ENCODE measurements at places on chromosomes 13 and 19.

GRCh38 chr13:76472916-76473315, 413.3 kb downstream of the KCTD12 start:
- DNase-seq = no peak

DNA sequence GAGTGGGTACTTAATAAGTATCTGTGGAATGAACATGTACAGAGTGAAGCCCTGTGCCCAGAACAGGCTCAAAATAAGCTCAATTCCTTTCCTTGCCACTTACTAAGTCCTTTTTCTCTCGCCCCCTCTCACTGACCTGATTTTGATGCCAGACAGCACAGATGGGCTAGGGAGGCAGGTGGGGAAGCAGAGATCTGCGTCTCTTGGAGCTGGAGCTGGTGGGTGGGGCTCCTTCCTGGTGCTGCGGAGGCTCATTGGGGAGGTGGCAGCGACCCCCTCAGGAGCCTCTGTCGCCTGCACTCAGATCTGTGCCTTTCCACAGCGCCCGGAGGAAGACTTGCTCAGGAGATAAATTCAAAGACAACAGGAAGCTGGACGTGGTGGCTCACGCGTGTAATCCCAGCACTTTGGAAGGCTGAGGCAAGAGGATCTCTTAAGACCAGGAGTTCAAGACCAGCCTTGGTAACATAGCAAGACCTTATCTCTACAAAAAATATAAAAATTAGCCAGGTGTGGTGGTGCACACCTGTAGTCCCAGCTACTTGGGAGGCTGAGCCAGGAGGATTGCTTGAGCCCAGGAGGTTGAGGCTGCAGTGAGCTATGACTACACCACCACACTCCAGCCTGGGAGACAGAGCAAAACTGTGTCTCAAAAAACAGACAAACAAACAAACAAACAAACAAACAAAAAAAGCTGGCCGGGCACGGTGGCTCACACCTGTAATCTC, 14.6 kb downstream of the AKT2 start:
- no peak for DNase-seq

DNA sequence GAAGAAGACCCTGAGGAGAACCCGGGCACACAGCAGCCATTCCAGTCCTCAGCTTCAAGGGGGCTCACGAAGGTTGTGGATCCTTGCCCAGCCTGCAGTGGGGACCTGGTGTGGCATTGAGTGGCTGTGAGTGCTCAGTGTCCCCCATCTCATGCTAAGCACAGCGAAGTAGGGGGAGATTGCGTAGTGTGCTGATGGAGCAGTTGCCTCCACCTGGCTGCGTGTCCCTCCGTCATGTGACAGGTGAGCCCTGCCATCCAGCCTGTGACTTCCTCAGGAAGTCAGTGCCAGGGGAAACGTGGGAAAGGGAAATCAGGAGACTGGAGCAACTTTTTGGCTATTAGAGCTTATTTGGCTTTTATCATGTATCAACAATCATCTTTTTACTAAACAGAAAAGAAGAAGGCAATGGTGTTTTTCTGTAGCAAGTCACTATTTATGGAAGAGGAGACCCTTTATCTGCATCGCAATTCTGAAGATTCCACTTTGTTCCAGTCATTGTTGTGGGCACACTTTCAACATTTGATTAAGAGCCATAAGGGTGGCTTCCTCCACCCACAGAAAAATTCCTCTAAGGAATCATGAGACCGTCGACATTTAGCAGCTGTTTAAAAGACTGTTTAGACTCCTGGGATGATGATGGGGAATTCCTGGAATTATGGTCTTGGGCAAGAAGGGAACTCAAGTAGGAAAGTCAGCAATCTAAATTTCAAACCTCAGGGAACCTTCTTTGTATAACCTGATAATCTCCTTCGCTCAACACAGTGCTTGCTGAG, 126.8 kb upstream of the SPATA13 start:
- no peak for DNase-seq

DNA sequence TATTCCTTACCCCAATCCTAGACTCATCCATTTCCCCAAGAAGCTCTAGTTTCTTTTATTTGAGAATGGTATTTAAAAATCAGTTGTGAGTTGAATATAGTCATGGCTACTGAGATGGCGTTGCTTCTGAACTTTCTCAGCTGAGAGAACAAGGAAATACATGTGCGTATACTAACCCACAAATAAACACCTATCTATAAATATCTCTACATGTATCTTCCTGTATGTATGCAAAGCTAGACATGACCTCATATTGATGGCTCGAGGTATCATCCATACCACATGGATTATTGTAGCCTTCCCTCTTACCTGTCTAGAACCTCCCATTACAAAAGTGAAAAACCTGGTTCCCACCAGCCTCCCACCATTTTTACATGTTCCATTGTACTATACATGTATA, 141.0 kb downstream of the UFM1 start:
- no peak for DNase-seq

DNA sequence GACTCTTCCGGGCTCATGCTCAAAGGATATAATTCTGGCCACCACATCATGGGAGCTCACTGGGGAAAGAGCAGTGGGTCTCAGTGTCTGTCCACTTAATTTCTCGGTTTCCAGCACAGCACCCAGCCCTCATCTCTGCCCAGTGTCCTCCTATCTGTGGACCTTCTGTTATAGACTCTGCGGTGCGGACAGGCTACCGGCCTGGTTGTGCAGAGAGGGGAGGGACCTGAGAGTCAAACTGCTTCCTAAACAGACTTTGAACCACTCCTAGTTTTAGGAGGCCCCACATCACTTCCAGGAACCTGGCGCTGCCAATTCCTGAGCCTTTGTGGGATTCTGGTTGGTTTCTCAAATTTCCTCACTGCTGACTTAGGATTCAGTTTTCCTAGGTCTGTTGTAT, 59.8 kb upstream of the MED4 start:
- no peak for DNase-seq

DNA sequence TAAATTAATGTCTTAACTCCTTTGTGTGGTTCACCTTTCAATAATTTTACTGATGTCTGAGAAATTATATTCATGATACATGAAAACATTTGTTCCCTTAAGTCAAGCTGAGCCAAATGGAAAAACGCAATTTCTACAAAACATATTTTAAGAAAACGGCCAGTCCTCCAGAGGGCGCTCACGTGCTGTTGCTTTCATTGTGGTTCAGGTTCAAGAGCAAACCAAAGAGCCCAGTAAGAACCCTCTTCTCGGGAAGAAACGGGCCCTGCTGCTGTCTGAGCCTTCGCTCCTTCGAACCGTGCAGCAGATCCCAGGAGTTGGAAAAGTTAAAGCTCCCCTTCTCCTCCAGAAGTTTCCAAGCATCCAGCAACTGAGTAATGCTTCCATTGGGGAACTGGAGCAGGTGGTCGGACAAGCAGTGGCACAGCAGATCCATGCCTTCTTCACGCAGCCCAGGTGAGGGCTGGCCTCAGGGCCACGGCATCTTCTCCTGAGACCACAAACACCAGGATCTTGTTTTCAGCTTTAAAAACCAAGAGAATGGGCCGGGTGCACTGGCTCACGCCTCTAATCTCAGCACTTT, 4.3 kb downstream of the FAAP24 start:
- DNase-seq = peak; percentile 55

- no peak for DNase-seq
Measured at GRCh38 chr13:106336668-106337067, 198.8 kb downstream of the EFNB2 start.

DNA sequence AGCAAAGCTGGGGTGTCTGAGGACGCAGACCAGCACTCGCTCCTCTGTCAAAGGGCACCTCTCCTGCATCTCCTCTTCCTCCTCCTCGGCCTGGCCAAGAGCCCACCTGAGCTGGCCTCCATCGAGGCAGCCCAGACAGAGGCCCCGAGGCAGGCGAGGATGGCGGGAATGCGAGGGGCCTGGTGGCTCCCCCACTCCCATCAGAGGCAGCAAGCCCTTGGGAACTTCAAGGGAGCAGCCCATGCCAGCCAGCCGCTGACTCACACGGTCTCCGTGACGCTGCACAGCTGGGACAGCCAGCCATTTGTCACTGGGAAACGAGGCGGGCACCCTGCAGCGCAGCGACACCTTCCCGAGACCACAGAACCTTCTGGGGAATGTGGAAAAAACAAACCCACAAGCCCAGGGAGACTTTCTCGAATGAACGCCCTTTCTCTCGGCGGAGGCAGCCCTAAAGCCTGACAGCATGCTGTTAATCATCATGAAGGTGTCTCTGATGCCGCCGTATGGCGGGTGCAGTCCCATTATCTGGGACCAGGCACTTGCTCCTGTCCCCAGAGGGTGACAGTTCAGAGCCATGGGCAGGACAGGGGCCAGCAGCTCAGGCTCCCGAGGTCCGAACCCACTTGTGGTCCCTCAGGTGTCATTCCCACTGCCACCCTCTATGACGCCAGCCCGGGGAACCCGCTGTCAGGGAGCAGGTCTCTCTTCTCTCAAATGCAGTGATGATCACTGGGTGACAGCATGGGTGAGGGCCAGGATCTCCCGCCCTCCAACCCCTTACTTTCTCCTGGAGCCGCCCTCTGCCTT, 53.0 kb downstream of the PEPD start:
- no peak for DNase-seq

GRCh38 chr19:19740755-19741154, 7.8 kb upstream of the ZNF14 start:
- DNase-seq = no peak

DNA sequence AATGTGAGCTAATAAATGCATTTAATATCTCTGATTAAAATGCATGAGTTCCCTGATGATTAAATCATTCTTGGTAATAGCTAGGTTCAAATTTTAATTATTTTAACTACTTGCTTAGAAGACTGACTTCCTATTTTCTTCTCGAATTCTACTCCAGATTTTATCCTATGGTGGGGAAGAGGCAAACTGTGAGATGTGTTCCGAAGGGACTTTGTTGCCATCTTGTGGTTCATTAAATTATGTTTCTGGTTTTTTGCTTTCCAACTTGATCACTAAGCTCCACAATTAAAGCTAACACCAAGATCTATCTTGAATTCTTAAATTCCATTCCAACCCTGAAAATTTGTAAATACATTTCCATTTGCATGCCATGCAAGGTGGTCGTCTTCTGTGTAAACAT, 538.4 kb upstream of the PCDH20 start:
- DNase-seq = no peak

GRCh38 chr19:33134571-33135041, 2.7 kb downstream of the WDR88 start:
- no peak for DNase-seq

DNA sequence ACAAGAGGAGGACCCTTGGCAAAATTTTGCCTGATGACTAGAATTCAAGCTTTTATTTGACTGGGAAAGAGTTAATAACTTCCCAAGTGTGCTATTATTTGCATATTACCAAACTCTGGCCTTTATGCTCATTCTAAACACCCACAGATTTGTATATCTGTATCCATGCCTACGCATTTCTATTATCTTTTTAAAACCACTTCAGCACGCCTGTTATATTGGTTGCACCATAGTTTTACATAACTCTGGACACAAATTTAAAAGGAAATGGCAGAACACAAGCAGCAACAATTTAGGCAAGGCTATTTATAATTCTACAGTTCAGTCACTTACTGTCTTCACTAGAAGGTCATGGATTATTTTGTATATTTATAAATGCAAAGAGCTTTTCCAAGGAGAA, 3.7 kb upstream of the RASL11A start:
- no peak for DNase-seq

DNA sequence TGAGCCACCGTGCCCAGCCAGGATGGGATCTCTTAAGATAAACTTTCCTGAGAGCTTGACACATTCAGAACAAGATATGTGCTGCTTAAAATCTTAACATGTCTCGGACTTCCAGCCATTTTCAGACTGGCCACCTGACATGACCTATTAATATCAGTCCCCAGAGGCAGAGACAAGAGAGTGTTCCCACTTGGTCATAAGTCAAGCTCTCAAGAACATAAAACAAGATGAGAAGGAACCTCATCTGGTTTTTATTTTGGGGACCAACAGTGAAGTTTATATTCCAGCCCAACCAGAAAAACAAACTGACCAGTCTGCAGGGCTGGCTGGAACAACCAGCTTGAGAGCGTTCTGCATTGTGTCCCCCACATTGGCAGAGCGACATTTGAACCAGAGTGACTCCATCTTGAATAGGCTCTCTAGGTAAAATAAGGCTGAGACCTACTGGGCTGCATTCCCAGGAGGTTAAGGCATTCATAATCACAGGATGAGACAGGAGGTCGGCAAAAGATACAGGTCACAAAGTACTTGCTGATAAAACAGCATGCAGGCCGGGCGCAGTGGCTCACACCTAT, 21.8 kb upstream of the PLEKHF1 start:
- no peak for DNase-seq

DNA sequence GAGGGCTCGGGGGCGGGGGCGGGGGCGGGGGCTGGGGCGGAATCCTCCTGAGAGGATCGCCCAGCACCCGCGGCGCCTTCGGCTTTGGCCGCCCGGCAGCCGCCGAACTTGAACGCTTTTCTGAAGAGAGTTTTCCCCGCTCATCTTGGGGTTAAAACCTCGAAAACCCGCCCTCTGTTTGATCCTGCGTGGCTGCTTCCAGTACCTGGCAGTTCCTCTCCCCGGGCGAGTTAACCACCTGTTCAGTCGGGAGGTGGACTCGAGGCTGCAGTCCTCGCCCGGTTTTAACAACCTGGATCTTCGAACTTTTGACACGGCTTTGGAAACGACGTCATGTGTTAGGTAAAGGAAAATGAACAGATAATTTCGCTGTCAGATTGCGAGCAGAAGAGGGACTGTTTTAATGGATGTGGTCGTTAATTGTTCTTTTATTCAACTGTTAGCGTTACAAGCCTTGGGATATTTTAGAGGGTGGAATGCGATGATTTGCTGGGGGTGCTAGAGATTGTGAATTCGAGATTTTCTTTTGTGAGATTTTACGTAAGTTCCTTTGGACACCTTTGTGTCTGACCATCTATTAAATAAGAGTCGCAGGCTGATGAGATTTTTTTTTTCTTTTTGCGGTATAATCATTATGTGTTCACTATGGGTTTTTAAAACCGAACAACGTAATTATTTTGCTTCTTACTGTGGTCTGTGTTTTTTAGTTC, 1.0 kb downstream of the FNDC3A start:
- peak; percentile 35 for DNase-seq

- no peak for DNase-seq
Measured at GRCh38 chr13:86831084-86831483, 840.1 kb upstream of the SLITRK5 start.

DNA sequence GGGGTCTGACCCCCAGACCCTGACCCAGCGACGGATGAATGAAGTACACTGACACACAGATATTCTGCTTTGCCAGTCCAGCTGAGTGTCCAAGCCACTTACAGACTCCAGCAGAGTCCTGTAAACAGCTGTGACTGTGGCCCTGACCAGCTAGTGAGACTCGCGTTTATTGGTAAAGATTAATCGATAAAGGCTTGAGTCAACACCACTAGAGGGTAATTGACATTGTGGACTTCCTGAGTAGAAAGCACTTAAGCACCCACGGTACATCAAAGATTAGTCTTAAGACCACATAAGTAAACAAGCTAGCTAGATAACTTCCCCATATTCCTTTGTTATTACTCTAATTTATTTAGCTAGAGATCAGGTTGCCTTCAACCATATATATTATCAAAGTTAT, 146.0 kb downstream of the OXGR1 start:
- DNase-seq = no peak

- no peak for DNase-seq
Measured at GRCh38 chr19:5487222-5487621, 32.0 kb downstream of the ZNRF4 start.
